ENCODE measurements at places on chromosomes 7 and 10. TPM values are rescaled to one million over a fixed set of nuclear protein-coding genes. Genes with fewer than 3 reads are reported as not detected.
A peak's percentile ranks its signal among the peaks of the same experiment; 100 is the strongest.

GRCh38 chr10:88299787-88300186, 283.3 kb downstream of the RNLS start:
- DNase-seq = no peak

- no peak for DNase-seq
Measured at GRCh38 chr7:84264396-84264795, 69.8 kb upstream of the SEMA3A start.

DNA sequence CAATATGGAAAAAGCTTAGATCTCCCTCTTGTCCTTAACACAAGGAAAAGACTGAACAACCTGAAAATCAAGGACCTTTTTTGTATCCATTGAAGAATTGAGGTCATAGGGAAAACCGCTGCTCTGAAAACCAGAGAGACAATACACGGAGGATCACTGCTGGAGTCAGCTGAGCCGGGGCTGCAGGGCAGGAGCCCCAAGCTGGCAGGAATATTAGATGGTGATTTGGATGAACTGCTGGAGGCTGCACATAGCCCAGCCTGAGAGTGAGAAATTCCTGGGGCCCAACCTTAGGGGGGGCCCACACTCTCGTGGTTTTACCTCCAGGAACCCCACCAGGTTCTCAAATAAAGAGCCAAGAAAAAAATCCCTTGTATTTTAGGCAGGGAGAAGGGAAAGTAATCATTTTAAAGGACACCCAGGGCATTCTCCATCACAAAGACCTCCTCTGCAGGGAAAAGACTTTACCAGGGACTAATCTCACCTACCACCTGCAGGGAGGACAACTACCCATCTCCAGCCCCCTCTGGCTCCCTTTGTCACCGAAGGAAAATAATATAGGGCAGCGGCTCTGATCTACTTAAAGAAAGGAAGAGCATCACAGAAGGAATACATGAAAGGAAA, 55.4 kb upstream of the RNF32 start:
- DNase-seq = no peak

GRCh38 chr7:47952224-47952623, 4.0 kb upstream of the PKD1L1 start:
- DNase-seq = no peak

DNA sequence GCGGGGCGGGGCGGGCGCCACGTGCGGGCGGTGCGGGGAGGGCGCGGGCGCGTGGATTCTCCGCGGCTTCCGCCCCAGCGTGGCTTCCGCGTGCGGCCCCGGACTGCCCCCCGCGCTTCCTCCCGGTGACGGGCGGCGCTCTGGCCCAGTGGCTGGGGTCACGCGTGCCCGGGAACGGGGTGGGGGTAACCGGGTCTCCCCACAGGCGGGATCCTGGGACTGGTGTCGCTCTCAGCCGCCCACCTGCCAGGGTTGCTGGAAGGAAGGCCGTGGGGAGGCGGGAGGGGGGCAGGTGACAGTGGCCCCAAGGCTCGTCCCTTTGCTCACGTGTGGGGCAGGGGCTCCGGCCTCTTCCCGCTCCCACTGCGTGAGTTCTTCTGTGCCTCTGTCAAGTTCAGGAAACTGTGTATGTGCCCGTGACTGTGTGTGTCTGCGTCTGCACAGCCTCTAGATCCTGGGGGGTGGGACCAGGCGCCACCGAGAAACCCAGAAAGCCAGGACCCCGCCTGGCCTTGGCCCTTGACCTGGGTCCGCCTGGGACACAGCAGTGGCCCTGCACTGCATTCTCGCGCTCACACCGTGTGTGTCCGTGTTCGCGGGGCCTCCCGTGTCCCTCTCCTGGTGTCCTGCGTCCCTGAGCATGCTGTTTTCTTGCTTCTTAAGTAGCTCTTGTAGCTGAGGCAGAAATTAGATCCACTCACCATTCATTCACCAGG, 919 bp downstream of the MAFK start:
- peak; percentile 90 for DNase-seq

- no peak for DNase-seq
Measured at GRCh38 chr7:19333706-19334105, 188.5 kb upstream of the FERD3L start.

- no peak for DNase-seq
Measured at GRCh38 chr7:135178364-135178763, 7.9 kb upstream of the CYREN start.

DNA sequence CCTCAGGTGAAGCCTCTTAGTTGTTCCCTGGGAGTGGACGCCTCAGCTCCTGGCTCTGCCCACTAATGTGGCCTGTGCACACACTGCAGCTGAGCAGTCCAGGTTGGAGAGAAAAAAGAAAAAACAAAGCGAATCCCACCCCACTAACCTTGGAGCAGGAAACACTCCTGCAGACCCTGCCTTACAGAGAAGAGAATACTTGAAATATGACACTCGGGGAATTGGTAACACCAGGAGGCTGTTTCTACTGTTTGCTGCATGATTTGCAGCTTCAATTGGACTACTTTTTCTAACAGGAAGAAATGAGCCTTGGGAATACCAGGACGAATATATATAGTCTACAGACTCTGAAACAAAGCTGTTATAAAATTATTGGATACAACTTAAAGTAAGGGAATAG, 22.2 kb downstream of the CDHR3 start:
- no peak for DNase-seq

Gene DOCK1
- 73.4 TPM for polyA plus RNA-seq

Gene WNT16
- not detected for polyA plus RNA-seq

Gene KNDC1
- polyA plus RNA-seq = 3.8 TPM

All from left lung (tissue), 14 donors.